Ureter (tissue), 1 donor: ENCODE measurements at places on chromosomes 1 and 21. TPM values are rescaled to one million over a fixed set of nuclear protein-coding genes. Genes with fewer than 3 reads are reported as not detected.

DNA sequence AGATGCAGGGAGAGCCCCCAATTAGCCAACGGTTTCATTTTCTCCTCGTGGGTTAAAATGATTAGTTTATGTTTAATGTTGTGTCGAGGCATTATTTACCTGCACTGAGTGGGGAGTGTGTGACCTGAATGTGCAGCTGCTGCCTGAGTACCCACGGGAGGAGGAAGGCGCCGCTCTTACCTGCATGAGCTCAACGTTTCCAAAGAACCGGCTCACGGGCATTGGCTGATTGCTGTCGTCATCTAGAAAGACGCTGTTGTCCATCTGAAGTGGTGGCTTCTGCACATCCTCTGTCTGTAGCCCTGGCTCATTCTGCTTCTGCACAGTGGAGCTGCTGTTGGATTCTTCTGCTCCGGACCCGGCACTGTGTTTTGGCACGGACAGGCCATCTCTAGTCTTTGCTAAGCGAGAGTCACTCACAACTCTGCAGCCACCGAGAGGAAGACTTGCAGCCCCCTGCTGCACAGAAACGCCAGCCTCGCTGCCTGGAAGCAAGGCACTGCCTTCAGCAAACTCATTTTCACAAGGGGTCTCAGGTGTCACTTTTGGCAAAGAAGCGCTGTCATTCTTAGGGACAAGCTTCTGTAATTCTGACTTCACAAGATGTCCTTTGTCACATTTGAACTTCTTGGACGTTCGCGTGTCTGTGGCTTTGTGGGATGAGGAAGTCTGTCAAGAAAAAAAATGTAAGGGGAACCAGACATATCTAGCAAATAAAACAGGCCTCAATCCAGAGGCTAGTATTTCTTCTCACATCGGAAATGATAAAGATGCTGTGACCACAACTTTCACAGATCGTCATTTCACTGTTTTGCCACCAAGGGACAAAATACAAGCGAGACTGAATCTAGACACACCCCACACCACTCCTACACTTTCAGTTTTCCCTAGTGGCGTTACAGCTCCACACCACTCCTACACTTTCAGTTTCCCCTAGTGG, 9.4 kb downstream of the C1orf174 start:
- DNase-seq = no peak

DNA sequence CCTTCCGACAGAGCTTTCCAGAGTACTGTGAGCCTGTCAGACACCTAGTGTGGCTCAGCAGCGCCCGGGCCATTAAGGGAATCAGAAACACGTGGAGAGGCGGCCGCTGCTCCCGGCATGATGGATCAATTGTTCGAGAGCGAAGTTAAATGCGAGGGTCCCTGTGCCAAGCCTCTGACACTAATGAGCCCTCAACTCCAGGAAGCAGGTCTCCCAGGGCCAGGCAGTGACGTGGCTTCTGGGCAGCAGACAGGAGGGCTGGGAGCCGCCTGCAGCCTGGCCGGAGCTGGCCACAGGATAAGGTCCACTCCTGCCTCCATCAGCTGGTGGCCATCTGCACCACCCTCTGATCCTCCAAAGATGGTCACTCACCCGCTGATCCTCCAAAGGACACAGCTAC, 67.5 kb upstream of the CLDN14 start:
- no peak for DNase-seq

- DNase-seq = no peak
Measured at GRCh38 chr1:110056776-110057175, 13.7 kb downstream of the ALX3 start.

Gene ATG4C
- 6.5 TPM for total RNA-seq
